ENCODE measurements at places on chromosomes 4 and X. TPM values are rescaled to one million over a fixed set of nuclear protein-coding genes. Genes with fewer than 3 reads are reported as not detected.

GRCh38 chr4:183658362-183659028 lies 490 bp downstream of the RWDD4 start:
- peak overlapping the region; percentile 74 for H3K4me3 ChIP-seq
- peaks cover 11% of the 10 kb centered on the region for H3K36me3 ChIP-seq

DNA sequence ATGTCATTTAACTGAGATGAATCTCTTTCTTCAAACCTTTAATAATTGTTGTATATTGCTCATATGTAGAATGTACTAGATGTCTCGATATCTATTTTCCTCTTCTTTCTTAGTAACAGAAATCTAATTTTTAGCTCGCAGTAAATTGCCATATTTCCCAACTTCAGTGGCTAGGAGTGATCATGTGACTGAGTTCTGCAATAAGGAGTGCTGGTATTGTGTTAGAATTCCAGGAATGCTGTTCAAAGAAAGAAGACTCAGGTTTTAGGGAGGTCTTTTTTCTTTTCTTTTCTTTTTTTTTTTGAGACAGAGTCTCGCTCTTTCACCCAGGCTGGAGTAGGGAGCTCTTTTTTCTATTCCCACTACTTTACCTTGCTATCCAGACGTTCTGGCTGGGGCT lies 81.7 kb downstream of the SLC10A7 start:
- no peaks in the 10 kb centered on the region for H3K27me3 ChIP-seq
- peaks cover 20% of the 10 kb centered on the region for H3K4me1 ChIP-seq
- DNase-seq, result no peak
- H3K36me3 ChIP-seq, result no peaks in the 10 kb centered on the region

Gene MAGED4B
- not detected for total RNA-seq

DNA sequence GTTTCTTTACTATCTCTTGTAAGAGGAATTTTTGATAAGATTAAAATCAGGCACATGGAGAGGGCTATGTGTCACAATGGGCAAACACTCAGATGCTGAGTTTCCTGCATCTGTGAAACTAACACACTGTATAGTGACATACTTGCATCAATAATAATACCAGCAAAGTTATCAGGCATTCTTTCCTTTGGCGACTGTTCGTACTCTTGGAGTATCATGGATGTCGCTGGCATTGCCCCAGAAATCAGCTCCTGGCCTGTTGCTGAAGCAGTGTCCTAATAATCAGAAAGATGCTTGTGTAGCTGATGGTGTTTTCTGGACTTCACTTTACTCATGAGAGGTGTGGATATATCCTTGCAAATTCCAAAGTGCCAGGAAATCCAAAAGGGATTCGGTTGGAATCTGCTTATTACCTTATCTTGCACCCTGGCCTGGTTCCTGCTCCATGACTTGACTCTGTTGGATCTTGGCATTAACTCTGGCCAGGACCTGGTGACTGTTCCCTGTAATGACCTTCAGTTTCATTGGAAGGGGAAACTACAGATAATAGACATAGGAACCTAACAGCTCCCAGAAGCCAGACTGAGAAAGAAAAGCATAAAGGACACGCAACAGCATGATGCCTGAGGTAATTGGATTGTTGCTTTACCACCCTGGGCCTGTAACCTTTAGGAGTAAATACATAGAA lies 762.5 kb upstream of the GRIA3 start:
- H3K27me3 ChIP-seq, result no peaks in the 10 kb centered on the region
- no peak overlapping the region for H3K27ac ChIP-seq
- DNase-seq, result no peak
- H3K4me1 ChIP-seq, result no peaks in the 10 kb centered on the region

Gene RAI2
- 32.8 TPM for total RNA-seq

GRCh38 chr4:4659871-4660651 lies 118.2 kb upstream of the STX18 start:
- peaks cover 4% of the 10 kb centered on the region for H3K36me3 ChIP-seq
- no peak overlapping the region for H3K4me3 ChIP-seq
- H3K27ac ChIP-seq, result no peak overlapping the region
- H3K4me1 ChIP-seq, result no peaks in the 10 kb centered on the region

DNA sequence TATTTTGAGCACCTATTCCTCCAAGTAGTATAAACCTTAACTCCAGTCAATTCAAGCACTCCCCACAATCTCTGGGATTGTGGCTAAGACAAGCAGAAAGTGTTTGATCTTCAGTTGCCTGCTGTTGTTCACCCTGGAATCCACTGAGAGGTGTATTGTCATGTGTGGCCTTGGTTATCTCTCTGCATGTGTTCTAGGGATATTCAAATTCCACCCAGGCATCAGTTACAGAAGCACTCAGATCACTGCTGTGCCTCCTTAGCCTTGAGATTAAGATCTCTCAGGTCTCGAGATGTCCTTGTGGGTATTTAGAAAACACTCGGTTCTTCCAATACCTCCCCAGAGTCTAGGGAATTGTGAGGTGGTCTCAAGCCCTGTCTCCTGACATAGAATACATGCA lies 213.3 kb downstream of the SMARCA1 start:
- H3K27me3 ChIP-seq, result no peaks in the 10 kb centered on the region
- H3K27ac ChIP-seq, result no peak overlapping the region
- H3K4me1 ChIP-seq, result no peaks in the 10 kb centered on the region
- DNase-seq, result no peak

- no peaks in the 10 kb centered on the region for H3K27me3 ChIP-seq
- no peak overlapping the region for H3K4me3 ChIP-seq
- no peak overlapping the region for H3K27ac ChIP-seq
- peaks cover 8% of the 10 kb centered on the region for H3K4me1 ChIP-seq
- peak; percentile 68 for DNase-seq
- no peaks in the 10 kb centered on the region for H3K36me3 ChIP-seq
Measured at GRCh38 chr4:172844556-172844955, 324.1 kb upstream of the GALNT7 start.

- no peaks in the 10 kb centered on the region for H3K36me3 ChIP-seq
- H3K4me3 ChIP-seq, result no peak overlapping the region
- no peaks in the 10 kb centered on the region for H3K27me3 ChIP-seq
- no peak for DNase-seq
- peaks cover 9% of the 10 kb centered on the region for H3K4me1 ChIP-seq
Measured at GRCh38 chr4:78417603-78418002, 134.0 kb upstream of the ANXA3 start.

- DNase-seq, result no peak
- no peaks in the 10 kb centered on the region for H3K27me3 ChIP-seq
- no peak overlapping the region for H3K27ac ChIP-seq
- H3K4me1 ChIP-seq, result no peaks in the 10 kb centered on the region
Measured at GRCh38 chr4:176753049-176753448, 39.7 kb downstream of the VEGFC start.

DNA sequence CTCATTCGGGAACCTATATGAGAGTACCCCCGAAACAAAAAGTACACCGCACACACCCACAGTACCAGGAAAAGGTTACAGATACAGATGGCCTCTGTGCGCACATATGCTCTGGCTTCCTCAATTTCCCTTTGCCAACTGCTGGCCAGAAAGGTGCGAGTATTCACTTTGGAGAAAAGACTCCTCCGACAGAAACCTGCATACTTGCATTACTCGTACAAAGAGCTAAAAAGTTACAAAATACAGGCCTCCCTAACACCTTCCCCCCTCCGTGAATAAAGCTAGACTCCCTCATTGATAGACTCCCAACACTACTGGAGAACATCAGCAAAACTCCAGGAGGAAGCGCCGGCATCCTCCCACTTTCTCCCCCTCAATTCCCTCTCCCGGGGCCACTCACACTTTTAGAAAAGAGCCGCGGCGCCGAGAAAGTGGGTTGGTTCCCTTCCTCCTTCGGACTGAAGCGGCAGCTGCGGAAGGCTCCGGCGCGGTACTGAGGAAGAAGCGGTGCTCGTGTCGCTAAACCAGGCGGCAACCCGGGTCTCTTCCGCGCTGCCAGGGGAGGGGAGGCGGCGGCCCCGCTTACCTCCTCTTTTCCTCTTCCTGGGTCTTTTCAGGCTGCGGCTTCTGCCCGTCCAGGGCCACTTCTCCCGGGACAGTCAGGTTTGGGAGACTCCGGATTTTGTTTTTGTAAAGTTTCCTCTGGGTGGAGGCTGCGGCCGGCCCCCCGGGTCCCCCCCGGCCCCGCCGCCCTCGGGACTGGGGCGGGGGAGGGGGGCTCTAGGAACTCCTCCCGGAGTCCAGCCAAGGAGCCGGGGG lies 1.1 kb downstream of the FBXW7 start:
- peak overlapping the region; percentile 97 for H3K27ac ChIP-seq
- DNase-seq, result no peak
- H3K36me3 ChIP-seq, result peaks cover 5% of the 10 kb centered on the region
- H3K27me3 ChIP-seq, result no peaks in the 10 kb centered on the region

Gene CPZ
- 2.5 TPM for total RNA-seq

GRCh38 chrX:69504626-69505612 lies 793 bp downstream of the NALF2 start:
- peaks cover 21% of the 10 kb centered on the region for H3K27me3 ChIP-seq
- peak overlapping the region; percentile 35 for H3K27ac ChIP-seq
- no peak for DNase-seq
- H3K4me1 ChIP-seq, result peaks cover 13% of the 10 kb centered on the region
- peak overlapping the region; percentile 58 for H3K4me3 ChIP-seq

Gene MAPK10
- 11.4 TPM for total RNA-seq

Gene HTN1
- total RNA-seq, result not detected

DNA sequence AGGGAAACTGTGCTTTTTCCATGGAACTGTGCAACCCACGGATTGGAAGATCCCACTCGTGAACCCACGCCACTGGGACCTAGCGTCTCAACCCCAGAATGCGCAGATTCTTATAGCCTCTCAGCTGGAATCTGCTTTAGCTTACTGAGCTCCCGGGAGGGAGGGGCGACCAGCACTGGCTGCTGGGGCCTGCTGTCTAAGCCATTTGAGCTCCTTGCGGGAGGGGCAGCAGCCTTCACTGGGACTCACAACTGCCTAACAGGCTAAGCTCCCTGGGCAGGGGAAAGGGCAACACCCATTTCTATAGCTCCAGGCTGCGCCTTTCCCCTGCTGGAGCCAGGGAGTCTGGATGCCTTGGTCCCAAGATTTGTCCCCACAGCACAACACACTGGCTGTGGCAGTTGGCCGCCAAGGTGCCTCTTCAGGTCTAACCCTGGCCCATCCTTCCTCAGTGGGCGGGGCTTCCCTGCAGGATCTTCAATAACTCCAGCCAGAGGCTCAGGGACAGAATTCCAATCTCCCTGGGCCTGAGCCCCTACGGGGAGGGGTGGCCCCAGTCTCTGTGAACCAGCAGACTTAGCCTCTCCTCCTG lies 451.7 kb upstream of the PITX2 start:
- H3K27ac ChIP-seq, result no peak overlapping the region
- H3K27me3 ChIP-seq, result no peaks in the 10 kb centered on the region
- H3K4me1 ChIP-seq, result no peaks in the 10 kb centered on the region
- H3K36me3 ChIP-seq, result no peaks in the 10 kb centered on the region

DNA sequence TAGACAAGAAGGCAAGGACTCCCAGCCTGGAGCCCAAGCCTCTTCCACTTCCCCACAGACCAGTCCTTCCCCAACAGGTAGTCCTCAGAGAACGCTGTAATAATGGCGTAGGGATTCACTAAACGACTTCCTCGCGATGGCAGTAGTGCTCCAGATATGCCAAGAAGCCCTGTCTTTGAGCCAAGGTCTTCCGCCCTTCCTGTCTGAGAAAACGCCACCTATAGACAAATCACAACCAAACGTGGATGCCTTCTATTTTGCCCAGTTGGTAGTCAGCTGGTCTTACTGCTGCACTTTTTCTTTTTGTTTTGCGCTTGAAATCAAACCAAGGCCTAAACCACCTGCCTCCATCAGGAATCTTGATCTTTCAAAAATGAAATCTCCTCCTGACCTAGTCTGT lies 203.3 kb downstream of the OR13H1 start:
- H3K27me3 ChIP-seq, result no peaks in the 10 kb centered on the region
- peak overlapping the region; percentile 66 for H3K4me3 ChIP-seq
- no peak for DNase-seq
- H3K36me3 ChIP-seq, result no peaks in the 10 kb centered on the region
- H3K27ac ChIP-seq, result peak overlapping the region; percentile 82

DNA sequence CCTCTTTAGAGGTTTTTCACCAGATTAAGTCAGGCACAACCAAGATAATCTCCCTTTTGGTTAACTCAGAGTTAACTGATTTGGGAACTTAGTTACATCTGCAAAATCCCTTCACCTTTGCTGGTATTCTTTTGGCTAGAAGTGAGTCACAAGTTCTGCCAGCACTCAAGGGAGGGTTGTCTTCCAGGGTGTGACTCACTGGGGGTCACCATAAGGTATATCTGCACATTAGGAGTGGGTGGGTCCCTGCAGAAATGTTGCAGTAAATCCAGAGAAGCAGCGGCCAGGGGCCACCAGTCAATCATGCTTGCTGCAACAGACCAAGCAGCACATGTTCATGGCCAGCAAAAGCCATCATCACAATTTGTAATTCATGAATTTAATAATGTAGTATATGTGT lies 59.8 kb upstream of the MAML3 start:
- DNase-seq, result no peak
- H3K4me3 ChIP-seq, result no peak overlapping the region
- H3K27me3 ChIP-seq, result no peaks in the 10 kb centered on the region
- no peaks in the 10 kb centered on the region for H3K4me1 ChIP-seq
- no peaks in the 10 kb centered on the region for H3K36me3 ChIP-seq

DNA sequence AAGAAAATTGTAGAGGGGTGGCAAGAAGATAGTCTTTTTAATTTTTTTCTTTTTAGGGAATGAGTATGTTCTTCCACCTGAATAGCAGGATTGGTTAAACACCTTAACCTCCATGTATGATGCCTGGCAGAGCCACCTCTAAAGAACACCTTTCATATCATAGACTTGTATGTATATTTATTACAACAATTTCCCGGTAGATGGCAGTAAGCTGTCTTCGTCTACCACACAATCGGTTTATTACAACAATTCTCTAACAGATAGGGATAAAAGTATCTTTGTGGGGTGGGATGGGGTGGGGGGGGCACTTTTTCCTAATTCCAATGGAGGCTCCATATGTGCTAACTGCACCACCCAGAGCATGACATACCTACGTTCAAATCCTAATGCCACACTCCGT lies 255.5 kb downstream of the LDB2 start:
- peaks cover 9% of the 10 kb centered on the region for H3K4me1 ChIP-seq
- no peak overlapping the region for H3K27ac ChIP-seq
- H3K27me3 ChIP-seq, result no peaks in the 10 kb centered on the region
- peak; percentile 21 for DNase-seq
